ENCODE measurements at places on chromosomes 4 and X. TPM values are rescaled to one million over a fixed set of nuclear protein-coding genes. Genes with fewer than 3 reads are reported as not detected.
A peak's percentile ranks its signal among the peaks of the same experiment; 100 is the strongest.

GRCh38 chr4:189771696-189772361 lies 168.8 kb upstream of the FRG1 start:
- H3K4me3 ChIP-seq = no peak overlapping the region
- H3K4me1 ChIP-seq = no peaks in the 10 kb centered on the region

- DNase-seq = no peak
- no peaks in the 10 kb centered on the region for H3K36me3 ChIP-seq
- no peak overlapping the region for H3K27ac ChIP-seq
Observed at GRCh38 chr4:115548123-115548522, 434.7 kb upstream of the NDST4 start.

CYTL1 gene
- 1.7 TPM for total RNA-seq

GRCh38 chrX:24495700-24496099 lies 30.6 kb downstream of the PDK3 start:
- no peaks in the 10 kb centered on the region for H3K4me1 ChIP-seq
- no peaks in the 10 kb centered on the region for H3K36me3 ChIP-seq
- DNase-seq = no peak

DNA sequence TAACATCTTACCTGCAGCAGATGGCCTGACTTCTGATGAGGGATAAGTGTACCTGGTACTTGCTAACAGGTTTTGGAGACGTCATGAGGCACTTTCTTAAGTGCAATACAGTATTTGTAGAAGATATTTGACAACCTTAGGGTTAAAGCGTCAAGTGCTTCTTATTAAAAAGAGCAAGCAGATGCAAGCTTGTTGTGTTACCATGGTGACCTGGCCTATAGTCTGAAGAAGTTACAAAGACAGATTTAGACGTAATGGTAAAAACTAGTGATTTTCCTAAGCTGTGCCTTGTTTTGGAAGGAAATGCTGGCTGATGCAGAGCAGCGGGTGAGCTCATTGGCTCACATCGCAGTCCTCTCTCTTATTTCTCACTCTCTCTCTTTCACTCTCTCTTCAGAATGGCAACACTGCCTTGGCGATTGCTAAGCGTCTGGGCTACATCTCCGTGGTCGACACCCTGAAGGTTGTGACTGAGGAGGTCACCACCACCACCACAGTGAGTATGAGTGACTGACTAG lies 243.6 kb downstream of the ANK2 start:
- H3K27me3 ChIP-seq = no peaks in the 10 kb centered on the region
- H3K36me3 ChIP-seq = no peaks in the 10 kb centered on the region
- H3K4me3 ChIP-seq = peak overlapping the region; percentile 35
- H3K27ac ChIP-seq = no peak overlapping the region
- peak; percentile 47 for DNase-seq

- H3K36me3 ChIP-seq = no peaks in the 10 kb centered on the region
- H3K27me3 ChIP-seq = no peaks in the 10 kb centered on the region
- no peak for DNase-seq
- H3K4me1 ChIP-seq = no peaks in the 10 kb centered on the region
Observed at GRCh38 chr4:141248029-141248428, 27.3 kb downstream of the ZNF330 start.

ATOH1 gene
- total RNA-seq = not detected

DNA sequence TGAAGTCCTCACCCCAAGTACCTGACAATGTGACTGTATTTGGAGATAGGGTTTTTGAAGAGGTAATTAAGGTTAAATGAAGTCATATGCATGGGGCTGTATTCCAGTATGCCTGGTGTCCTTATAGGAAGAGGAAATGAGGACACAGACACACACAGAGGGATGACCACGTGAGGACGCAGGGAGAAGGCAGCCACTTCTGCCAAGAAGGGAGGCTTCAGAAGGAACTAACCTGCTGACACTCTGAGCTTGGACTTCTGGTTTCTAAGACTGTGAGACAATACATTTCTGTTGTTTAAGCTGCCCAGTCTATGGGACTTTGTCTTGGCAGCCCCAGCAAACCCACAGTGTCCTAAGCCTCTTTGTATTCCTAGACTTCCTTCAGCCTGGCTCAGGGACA lies 3.0 kb upstream of the SLC2A9 start:
- H3K27me3 ChIP-seq = no peaks in the 10 kb centered on the region
- H3K4me3 ChIP-seq = no peak overlapping the region
- H3K27ac ChIP-seq = no peak overlapping the region
- H3K36me3 ChIP-seq = no peaks in the 10 kb centered on the region
- DNase-seq = no peak

DNA sequence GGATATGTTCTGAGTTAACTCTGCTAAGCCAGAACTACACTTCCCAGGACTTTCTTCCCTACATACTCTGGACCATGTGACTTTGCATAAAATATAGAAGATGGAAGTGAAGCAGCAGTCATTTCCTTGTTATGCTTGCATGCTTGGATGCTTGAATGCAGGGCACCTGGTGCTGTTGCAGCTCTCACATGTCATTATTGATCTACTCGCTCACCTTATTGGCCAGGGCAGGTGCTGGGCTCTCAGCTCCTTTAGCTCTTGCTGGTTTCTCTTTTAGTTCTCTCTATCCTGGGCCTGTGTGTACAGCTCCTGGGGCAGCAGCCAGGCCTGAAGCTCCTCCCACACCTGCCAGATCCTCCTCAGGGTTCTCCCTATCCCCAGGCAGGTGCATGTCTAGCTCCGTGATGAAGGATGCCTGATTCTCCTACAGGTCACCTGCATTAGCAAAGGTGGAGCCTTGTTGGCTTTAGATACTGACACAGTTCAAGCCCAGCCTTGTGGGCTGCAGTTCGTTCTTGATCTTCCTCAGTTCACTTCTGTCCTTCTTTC lies 53.3 kb downstream of the MED28 start:
- H3K4me1 ChIP-seq = peaks cover 4% of the 10 kb centered on the region
- H3K27ac ChIP-seq = no peak overlapping the region
- DNase-seq = no peak
- H3K27me3 ChIP-seq = no peaks in the 10 kb centered on the region
- H3K4me3 ChIP-seq = no peak overlapping the region

GRCh38 chr4:6367371-6367851 lies 97.8 kb downstream of the WFS1 start:
- H3K4me3 ChIP-seq = no peak overlapping the region
- H3K4me1 ChIP-seq = no peaks in the 10 kb centered on the region
- H3K27me3 ChIP-seq = no peaks in the 10 kb centered on the region
- no peak for DNase-seq

CLIC2 gene
- 22.8 TPM for total RNA-seq

All from kidney (tissue), 22 donors.